ENCODE measurements at places on chromosomes 7 and 10.

DNA sequence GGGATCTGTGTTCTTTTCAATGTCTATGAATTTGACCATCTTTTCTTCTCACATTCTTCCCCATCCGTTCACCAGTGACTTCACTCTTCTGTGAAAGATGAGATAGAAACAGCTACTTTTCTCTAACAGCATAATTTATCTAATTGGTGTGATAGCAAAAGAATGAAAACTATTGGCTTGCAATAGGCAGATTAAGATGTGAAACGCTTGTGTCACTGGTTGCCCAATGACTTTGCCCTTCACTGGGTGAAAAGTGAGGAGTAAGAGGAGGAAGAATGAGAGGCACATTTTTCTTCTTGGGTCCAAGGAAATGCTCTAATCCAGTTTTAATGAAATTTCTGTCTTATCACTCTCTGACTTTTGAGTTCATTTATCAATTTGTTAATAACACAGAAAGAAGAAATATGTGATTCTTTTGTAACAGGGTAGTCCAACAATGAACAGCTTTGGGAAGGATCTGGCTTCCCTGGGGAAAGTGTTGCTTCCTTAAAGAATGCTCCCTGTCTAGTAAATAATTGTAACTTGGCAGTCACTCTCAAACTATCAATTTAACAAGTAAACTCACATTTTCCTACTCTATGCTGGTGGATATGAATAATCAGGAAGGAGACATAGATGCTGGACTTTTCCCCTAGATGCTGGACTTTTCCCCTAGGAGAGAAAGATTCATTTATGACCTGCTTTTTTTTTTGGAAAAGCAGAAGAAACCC is 35.1 kb downstream of the BET1 start:
- DNase-seq, result peak; percentile 58

- peak; percentile 32 for DNase-seq
Measured at GRCh38 chr7:101817471-101818286, at the start of gene CUX1. Gene CUX1, plus strand, starts transcription at chr7:101817626. Its CDS starts 14 bp downstream, at chr7:101817640.

GRCh38 chr7:82477733-82478515 is 34.3 kb upstream of the CACNA2D1 start:
- no peak for DNase-seq

GRCh38 chr10:27661514-27662286 is 83.9 kb downstream of the MKX start:
- DNase-seq, result peak; percentile 33

GRCh38 chr10:17073725-17074540 is 55.7 kb downstream of the CUBN start:
- DNase-seq, result peak; percentile 62

DNA sequence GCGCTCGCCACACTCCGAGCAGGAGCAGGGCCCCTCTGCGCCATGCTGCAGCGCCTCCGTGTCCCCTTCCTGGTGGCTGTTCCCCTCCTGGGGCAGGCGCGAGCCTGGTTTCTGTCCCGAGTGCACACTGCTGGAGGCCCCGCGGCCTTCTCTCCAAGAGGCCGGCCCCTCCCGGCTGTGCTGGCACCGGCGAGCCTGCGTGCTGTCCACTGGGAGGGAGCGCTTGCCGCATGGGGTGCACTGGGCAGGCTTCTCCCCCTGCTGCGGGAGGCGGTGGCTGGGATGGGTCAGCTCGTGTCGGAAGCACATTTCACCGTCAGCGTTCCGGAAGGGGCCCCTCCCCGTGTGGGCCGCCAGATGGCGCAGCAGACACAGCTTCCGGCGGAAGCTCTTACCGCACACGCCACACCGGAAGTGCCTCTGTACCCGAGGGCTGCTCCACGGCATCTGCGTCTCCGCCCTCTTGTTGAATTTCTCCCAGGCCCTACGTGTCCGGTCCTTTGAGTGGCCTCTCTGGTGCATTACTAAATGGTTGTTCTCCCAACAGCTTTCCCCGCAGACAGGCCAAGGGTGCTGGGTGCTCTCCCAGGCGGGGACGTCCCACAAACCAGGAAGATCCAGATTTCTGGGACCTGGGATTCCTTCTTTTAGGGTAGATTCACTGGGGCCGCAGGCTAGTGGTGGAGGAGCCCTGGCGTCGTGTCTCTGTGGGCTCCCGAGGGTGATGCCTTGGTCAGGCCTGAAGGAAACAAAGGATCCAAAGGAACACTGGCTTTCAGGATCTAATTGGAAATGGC is 18.7 kb downstream of the ZNF786 start:
- DNase-seq, result no peak

DNA sequence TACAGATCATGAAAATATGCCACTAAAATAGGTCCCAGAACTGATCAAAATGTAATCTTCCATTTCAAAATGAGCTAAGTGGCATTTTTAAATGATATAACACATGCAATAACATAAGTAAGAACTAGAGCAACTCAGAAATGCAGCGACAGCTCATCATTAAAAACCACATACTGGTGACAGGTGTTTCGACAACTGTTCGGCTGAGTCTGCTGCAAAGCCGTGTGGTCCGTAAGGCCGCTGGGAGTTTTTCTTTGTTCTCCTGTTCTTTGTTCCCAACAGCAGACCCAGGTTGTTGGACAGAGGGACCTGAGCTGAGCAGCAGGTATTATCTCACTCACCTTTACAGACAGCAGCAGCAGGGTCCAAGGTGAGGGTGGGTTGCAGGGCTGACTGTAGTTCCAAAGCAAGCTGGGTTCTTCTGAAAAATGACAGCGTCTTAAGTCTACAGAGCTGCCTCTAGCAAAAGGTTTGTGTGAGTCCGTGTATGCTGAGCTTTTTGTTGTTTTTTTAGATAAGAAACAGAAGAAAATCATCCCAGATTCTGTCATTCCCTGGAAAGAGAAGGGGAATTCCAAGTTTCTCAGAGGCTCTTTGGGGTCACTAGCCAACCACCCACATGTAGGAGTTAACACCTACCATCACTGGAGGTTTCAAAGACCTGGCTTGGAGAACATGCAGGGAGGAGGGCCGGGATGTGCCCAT is 45.4 kb upstream of the MACROH2A2 start:
- DNase-seq, result no peak

Measured in fibroblast of gingiva (primary cell).